ENCODE measurements at places on chromosomes 3 and 15.

- DNase-seq, result no peak
Observed at GRCh38 chr3:111861391-111861790, 2.3 kb downstream of the PHLDB2 start.

- no peak for DNase-seq
Observed at GRCh38 chr3:31407665-31408064, 125.1 kb upstream of the STT3B start.

GRCh38 chr15:25372298-25372697, 66.5 kb downstream of the UBE3A start:
- DNase-seq, result no peak

GRCh38 chr15:76335307-76336253, 993 bp upstream of the ISL2 start:
- DNase-seq, result no peak

All from head of caudate nucleus (tissue), 42 donors.